ENCODE measurements at places on chromosomes 2 and 18.

DNA sequence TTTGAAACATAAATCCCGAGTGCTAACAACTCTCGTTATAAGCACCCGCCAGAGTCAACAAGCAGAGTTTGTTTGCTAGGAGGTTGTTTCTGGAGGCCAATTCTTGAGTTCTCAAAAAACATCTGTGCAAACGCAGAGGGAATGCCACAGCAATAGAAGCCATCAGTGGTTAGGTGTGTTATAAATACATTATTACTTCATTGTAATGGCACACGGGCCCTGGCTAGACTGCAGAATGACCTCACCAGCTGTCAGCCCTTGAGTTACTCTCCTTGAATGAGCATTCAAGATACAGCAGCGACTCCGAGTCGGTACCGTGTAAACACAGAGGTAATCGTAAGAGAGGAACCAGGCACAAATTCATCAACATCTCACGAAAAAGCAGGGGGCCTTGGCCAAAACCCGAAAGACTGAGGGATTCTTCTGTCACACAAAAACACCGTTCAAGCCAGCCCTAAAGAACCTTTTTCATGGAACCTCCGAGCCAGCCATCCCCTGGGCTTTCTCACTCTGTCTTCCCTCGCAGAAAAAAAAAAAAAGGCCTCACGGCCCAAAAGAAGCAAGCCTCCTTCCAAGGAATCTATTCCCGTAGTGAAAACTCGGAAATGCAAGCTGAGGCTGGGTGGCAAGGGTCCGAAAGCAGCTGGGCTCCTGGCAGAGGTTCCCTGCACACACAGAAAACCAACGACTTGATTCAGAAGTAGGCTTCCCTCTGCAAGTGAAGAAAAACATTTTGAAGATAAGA, 133.7 kb upstream of the MEIS1 start:
- peak; percentile 71 for DNase-seq

- DNase-seq = no peak
Measured at GRCh38 chr2:106970471-106971261, 84.7 kb upstream of the ST6GAL2 start.

DNA sequence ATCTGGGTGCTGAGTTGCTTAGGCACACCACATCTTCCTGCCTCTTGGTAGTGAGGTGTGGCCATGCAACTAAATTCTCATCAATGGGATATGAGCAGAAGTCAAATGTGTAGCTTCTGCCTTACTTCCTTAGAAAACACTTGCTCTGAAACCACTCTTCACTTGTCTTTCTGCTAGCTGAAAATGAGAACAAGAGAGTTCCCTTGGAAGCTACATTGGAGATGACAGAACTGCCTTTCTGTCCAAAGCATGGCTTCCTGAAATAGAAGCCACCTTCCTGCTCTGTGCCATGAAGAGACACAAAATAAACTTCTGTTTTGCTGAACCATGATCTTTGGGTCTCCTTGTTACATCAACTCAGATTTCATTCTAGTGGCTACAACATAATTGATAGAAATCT, 659.9 kb downstream of the IRS1 start:
- DNase-seq = no peak

DNA sequence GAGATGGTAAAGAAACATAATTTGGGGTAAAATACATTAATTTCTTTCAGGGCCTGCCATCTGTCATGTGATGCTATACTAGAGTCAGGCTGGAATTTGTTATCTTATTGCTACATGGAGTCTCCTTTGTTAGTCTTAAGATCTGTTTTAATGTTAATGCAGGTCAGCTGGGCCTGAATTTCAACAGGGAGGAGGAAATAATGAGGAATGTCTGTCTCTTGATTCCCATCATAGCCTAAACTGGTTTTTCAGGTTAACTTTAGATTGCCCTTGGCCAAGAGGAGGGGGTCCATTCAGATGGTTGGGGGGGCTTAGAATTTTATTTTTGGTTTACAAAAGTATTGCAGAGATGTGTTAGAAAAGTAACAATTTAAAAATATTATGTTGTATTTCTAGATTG, 19.0 kb upstream of the FEZ2 start:
- no peak for DNase-seq

GRCh38 chr18:72444111-72444797, 99.9 kb downstream of the CBLN2 start:
- no peak for DNase-seq

DNA sequence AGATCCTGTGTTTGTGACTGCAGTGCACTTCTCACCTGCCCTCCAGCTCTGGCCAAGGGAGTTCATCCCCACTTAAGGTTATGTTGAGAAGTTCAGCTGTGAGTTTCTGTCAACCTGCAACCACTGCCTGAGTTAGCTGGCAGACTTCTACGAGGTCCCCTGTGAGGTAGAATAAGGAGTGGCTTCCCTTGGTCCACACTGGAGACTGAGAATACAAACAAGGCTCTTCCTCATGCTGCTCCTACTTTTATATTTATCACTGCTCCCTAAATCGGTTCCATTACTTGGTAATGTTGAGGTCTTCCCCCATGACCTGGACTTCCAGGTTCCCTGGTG, 353.2 kb upstream of the CWC22 start:
- DNase-seq = no peak

- DNase-seq = no peak
Measured at GRCh38 chr2:42590176-42590575, 21.7 kb downstream of the MTA3 start.

Data from tibial artery (tissue), 4 donors.